ENCODE measurements at places on chromosomes 5 and 9.

GRCh38 chr5:478369-478981 lies 35.5 kb downstream of the EXOC3 start:
- DNase-seq, result no peak

DNA sequence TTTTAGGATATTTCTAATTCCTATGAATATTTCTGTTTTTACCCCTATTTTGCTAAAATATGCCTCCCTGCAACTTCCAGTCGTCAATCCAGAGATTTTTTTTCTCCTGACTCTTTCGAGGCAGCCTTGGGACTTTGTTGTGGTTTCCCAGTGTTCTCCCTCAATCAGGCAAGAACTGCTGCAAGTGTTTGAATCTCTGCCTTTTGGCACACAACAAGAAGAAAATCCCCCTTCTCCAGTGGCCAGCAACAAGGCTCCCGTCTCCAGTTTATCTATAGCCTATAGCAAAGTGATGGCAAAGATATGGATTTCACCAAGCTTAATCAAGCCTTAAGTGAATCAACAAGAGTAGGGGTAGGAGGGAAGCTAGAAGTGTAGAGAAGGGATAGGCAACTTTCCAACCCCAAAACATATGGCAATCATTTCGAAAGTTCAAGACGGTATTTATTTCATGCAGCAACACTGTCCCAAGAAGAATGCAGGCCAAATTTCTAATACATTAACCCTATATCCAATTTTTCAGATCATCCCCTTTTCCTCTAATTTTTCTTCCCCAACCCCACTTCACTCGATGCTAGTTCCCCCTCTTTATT lies 37.7 kb upstream of the PAPPA start:
- no peak for DNase-seq

DNA sequence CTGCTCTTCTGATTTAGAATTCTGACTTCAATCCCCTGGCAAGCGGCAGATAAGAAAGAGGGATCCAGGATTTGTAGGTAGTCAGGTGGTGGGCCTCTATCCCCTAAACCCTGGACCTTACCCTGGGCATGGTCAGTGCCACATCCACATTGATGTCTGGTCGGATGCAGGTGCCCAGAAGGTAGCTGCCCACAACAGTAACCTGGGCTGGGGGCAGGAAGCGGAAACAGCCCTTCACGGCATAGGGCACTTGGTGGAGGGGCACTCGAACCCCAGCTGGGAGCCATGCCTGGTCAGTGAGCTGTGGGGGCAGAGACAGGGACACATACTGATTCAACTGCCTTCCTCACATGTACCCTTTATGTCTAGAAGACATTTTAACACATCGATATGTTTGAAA lies 3.8 kb downstream of the NOL6 start:
- DNase-seq, result no peak

DNA sequence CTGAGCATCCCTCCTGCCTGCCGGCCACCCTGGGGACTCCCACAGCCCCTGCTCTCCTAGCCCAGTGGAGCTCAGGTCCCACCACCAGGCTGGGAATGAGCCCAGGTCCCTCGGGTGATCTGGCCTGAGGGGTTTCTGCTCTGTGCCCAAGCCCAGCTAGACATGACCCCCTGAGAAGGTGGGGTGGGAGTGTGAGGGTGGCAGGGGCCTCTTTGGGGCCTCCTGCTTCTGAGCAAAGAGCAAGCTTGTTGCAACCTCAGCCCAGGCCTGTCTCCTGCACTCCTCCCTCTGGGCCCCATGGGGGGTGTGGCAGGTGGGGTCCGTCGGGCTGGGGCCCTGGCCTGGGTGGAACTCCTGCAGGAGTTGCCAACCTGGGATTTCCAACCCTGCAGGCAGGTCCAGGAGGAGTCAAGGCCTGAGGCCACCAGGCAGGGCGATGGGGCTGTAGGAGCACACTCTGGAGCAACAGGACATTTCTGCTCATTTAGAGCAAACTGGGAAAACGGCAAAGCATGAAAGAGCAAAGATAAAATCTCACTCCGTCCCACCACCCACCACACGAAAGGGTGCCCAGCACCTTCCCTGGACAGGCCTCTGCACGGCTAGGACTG lies 11.4 kb upstream of the NRARP start:
- no peak for DNase-seq

GRCh38 chr5:172640822-172641358 lies at the start of gene NEURL1B:
Gene NEURL1B, plus strand, starts transcription at chr5:172641263. Its CDS starts 144 bp downstream, at chr5:172641407.
- DNase-seq, result peak; percentile 8

DNA sequence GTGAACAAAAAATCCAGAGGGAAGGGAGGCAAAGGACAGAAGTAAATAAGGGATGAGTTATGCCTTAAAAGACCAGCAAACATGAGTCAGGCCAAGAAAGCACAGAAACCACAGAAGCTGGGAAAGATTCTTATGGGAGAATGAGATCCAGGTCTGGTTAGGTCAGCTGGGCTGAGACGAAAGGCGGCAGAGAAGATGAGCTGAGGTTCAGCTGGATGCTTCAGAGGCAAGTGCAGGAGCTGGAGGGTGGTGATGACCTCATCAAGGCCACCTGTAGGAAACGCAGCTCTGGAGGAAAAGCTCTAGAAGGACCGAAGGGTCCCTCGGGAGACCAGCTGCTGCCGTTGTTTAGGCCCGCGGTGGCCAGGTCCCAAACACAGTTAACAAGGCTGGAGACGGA lies 152.0 kb downstream of the MYO10 start:
- DNase-seq, result no peak

DNA sequence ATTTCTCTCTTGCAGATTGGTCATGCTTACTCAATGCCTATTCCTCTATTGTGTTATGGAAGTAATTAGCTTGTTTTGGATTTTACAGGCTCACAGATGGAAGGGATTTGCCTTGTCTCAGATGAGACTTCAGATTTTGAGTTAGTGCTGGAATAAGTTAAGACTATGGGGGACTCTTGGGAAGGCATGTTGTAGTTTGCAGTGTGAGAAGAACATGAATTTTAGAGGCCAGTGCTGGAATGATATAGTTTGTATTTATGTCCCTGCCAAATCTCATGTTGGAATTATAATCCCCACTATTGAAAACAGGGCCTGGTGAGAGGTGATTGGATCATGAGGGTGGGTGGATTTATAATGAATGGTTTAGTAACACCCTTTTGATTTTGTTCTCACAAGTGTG lies 6.1 kb upstream of the TUSC1 start:
- DNase-seq, result no peak

DNA sequence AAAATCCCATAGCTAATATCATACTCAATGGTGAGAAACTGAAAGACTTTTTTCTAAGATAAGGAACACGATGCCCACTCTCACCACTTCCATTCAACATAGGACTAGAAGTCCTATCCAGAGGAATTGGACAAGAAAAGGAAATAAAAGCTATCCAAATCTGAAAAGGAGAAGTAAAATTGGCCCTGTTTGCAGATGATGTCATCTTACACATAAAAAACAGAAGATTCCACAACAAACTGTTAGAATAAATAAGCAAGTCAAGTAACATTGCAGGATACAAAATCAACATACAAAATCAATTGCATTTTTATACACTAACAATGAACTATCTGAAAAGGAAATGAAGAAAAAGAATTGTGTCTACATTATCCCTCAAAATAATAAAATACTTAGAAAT lies 308.0 kb downstream of the MCTP1 start:
- no peak for DNase-seq

Measured in activated CD8-positive, alpha-beta memory T cell treated with anti-CD3 and anti-CD28 coated beads for 1 hour (primary cell).